ENCODE measurements at places on chromosomes 13 and 19.

GRCh38 chr13:21061029-21061763 is at the start of gene LATS2:
TSS of gene LATS2 (minus strand) at chr13:21061586. CDS start at chr13:21046026, 15,560 bp downstream.
- peak within 1 kb of the TSS; percentile 77 for H3K4me3 ChIP-seq
- DNase-seq, result peak; percentile 42
- no peaks in the 10 kb centered on the region for H3K4me1 ChIP-seq
- no peaks in the 10 kb centered on the region for H3K36me3 ChIP-seq

DNA sequence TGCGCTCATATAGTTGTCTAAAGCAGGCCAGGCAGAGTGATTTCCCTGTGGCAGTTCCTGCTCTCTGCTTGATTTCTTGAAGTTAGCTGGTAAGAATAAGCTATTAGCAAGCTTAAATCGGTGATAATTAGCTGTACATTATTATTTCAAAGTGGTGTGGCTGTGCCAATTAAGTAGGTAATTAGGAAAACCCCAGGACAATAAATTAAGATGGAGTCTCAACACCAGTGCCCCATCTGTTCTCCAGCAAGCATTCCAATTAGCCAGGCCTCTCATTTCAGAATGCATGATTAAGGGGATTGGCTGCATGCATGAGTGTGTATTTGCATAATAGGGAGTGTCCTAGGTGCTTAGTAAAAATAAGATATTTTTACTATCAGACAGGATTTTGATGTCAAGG is 342.3 kb downstream of the GPC5 start:
- no peaks in the 10 kb centered on the region for H3K36me3 ChIP-seq
- H3K27me3 ChIP-seq, result no peaks in the 10 kb centered on the region
- H3K27ac ChIP-seq, result no peak overlapping the region
- no peak for DNase-seq
- H3K4me1 ChIP-seq, result no peaks in the 10 kb centered on the region

DNA sequence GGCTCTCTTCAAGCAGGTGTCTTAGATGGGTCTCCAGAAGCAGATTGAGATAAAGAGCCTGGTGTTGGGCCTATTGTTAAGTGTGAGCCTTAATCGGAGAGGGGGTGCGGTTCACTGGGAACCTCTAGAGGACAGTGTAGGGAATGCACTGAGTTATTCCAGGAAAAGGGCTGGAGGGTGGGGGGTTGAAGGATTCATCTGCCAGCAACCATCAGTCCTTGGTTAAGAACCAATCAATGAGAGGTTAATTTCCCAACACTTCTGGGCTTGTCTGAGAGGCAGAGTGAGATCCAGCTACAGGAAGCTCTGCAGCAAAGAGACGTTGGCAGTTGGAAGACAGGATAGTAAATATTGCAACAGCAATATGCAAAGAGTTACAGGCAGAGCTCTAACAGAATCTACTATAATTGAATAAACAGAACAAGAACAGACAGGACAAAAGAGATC is 28.7 kb downstream of the CYP4F2 start:
- peak; percentile 42 for DNase-seq
- H3K4me1 ChIP-seq, result no peaks in the 10 kb centered on the region
- no peak overlapping the region for H3K4me3 ChIP-seq
- H3K36me3 ChIP-seq, result no peaks in the 10 kb centered on the region

GRCh38 chr13:53250272-53250875 is 221.8 kb downstream of the OLFM4 start:
- H3K4me3 ChIP-seq, result no peak overlapping the region
- no peaks in the 10 kb centered on the region for H3K27me3 ChIP-seq
- DNase-seq, result no peak
- H3K4me1 ChIP-seq, result no peaks in the 10 kb centered on the region
- H3K27ac ChIP-seq, result no peak overlapping the region

DNA sequence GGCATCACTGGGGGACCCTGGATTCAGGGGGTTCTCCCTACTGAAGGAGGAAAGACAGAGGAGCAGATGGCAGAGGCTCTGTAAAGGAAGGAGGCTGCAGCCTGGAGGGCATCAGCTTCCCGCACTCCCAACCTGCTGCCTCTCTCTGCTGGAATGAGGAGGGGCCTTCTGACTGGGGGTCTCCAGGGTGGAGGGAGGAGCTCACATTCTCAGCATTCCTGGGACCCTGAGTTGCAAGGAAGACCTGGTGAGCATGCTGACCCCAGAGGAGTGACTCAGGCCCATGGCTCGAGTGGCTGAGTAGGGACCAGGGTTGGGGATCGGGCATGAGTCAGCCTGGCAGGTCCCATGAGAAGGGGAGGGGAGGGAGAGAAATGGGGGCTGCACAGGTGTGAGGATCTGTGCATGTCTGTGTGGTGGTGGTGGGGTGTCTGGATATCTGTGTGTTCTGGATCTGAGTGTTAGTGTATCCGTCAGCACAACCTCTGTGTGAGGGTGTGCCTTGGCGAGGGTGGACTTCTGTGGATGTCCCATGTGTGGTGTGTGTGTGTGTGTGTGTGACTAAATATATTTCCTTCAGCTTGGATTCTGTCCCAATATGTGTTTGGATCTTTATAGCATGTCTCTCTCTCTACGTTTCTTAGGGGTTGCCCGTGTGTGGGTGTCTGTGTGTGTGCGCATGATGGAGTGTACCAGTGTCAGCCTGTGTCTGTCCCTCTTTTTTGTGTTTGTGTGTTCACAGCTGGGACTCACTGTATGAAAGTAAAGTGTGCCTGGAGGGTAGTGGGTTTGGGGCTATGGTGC is 4.6 kb downstream of the AXL start:
- H3K4me1 ChIP-seq, result peaks cover 14% of the 10 kb centered on the region
- DNase-seq, result no peak
- H3K27ac ChIP-seq, result no peak overlapping the region
- H3K4me3 ChIP-seq, result no peak overlapping the region
- no peaks in the 10 kb centered on the region for H3K27me3 ChIP-seq

DNA sequence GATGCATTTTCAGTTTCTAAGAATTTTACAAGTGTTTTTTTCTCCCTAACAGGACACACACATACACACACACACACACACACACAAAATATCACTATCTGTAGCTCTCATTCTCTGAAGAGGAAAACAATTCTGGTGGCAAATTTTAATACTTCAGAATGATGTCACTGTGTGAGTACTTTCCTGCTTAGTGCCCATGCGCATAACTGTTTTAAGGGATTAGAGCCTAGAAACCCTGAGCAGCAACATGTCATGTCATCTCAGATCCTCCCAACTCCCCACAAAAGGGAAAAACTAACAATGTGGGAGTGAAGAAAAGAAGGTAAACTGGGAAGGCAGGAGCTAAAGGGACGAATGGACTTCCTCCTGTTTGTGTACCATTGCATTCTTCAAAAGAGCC is 401.2 kb downstream of the SPRY2 start:
- no peaks in the 10 kb centered on the region for H3K36me3 ChIP-seq
- H3K27me3 ChIP-seq, result no peaks in the 10 kb centered on the region
- no peak overlapping the region for H3K27ac ChIP-seq
- H3K4me3 ChIP-seq, result no peak overlapping the region

DNA sequence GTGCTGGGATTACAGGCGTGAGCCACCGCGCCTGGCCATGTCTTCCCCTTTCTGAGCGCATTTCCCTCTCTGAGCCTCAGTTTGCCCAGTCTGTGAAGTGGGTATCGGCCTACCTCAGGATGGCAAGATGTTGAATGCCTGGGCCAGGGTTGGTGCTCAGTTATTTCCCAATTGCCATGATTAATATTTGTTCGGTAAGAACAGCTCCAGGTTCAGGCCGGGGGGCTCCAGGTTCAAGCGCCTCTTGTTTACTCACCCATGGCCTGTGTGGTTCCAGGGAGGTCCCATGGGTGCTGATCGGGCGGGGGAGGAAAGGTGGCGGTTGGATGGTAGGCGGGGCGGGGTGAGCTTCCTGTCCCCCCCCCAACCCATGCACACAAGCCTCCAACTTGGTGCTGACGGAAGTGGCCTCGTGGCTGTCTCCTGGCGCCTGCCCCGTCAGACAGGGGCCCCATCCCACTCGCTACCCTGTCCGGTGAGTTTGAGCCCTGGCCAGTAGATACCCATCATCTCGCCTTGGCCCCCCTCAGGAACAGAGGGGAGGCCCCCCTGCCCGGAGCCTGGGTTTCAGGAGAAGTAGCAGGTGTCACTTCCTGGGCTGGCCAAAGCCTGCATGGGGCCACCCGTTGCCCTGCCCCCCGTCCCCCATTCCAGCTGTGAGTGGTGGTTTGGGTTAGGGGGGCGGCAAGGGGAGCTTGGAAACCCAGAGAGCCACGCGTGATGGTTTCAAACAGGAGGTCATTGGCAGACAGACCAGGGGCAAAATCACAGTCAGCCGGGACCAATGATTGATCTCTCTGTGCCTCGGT is at the start of gene FCHO1:
FCHO1 (plus strand) TSS at position 375 of the 809 bp plus-strand sequence. CDS start 3,688 bp downstream, outside the sequence.
- peak within 1 kb of the TSS; percentile 81 for H3K4me3 ChIP-seq
- H3K27ac ChIP-seq, result peak within 1 kb of the TSS; percentile 80
- peaks cover 90% of the 10 kb centered on the region for H3K4me1 ChIP-seq
- H3K36me3 ChIP-seq, result peaks cover 25% of the 10 kb centered on the region
- no peaks in the 10 kb centered on the region for H3K27me3 ChIP-seq

GRCh38 chr19:15441317-15441716 is 8.4 kb downstream of the WIZ start:
- H3K4me3 ChIP-seq, result no peak overlapping the region
- no peaks in the 10 kb centered on the region for H3K27me3 ChIP-seq
- no peak for DNase-seq

GRCh38 chr19:16360738-16361137 is 36.1 kb downstream of the KLF2 start:
- H3K4me3 ChIP-seq, result no peak overlapping the region
- no peak for DNase-seq
- peaks cover 97% of the 10 kb centered on the region for H3K4me1 ChIP-seq
- H3K27me3 ChIP-seq, result no peaks in the 10 kb centered on the region
- H3K36me3 ChIP-seq, result no peaks in the 10 kb centered on the region

GRCh38 chr19:944663-945241 is 18.9 kb downstream of the ARID3A start:
- H3K36me3 ChIP-seq, result peaks cover 9% of the 10 kb centered on the region
- H3K27me3 ChIP-seq, result no peaks in the 10 kb centered on the region
- H3K27ac ChIP-seq, result no peak overlapping the region
- no peaks in the 10 kb centered on the region for H3K4me1 ChIP-seq
- DNase-seq, result no peak

DNA sequence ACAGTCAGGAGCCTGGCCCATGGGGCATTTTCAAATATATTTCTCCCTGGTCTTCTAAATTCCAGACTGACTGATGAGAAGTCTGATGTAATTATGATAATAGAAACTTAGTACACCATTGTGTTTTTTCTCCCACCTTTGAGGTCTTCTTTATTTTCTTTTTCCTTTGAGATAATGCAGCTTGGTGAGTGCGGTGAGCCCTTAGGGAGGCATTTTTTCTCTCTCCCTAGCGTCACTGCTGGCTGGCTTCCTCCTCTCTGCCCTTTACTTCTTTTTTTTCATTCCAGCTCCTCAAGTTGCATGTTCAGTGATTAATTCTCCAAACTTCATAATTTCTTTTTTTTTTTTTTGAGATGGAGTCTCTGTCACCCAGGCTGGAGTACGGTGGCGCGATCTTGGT is 12.8 kb upstream of the CDC42EP5 start:
- no peaks in the 10 kb centered on the region for H3K36me3 ChIP-seq
- no peak overlapping the region for H3K27ac ChIP-seq
- H3K27me3 ChIP-seq, result peaks cover 10% of the 10 kb centered on the region

DNA sequence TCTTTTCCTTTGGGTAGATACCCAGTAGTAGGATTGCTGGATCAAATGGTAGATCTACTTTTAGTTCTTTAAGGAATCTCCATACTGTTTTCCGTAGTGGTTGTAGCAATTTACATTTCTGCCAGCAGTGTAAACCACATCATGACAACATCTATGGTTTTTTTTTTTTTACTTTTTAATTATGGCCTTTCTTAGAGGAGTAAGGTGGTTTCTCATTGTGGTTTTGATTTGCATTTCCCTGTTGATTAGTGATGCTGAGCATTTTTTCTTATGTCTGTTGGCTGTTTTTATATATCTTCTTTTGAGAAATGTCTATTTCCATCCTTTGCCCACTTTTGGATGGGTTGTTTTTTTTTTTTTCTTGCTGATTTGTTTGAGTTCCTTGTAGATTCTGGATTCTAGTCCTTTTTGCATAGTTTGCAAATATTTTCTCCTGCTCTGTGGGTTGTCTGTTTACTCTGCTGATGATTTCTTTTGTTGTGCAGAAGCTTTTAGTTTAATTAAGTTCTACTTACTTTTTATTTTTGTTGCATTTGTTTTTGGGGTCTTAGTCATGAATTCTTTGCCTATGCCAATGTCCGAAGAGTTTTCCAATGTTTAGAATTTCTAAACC is 38.8 kb downstream of the TDRD3 start:
- DNase-seq, result no peak
- no peaks in the 10 kb centered on the region for H3K36me3 ChIP-seq
- H3K27me3 ChIP-seq, result no peaks in the 10 kb centered on the region
- no peaks in the 10 kb centered on the region for H3K4me1 ChIP-seq
- no peak overlapping the region for H3K27ac ChIP-seq
- H3K4me3 ChIP-seq, result no peak overlapping the region

DNA sequence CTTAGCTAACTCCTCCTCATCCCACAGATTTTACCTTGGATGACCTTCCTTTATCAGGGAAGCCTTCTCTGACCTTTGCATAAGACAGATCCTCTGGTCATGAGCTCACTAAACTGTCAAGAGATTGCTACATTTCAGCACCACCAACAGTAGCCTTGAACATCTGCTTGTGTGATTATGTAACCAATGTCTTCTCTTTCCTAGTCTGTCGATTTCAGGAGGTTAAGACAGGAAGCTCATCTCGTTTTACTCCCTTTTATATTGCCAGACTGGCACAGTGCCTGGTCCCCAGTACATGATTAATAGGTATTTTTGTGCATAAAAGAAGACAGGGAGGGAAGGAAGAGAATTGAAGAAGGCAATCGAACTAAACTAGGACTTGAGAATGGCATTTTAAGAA is 1697.7 kb downstream of the EFNB2 start:
- DNase-seq, result no peak
- no peak overlapping the region for H3K4me3 ChIP-seq
- H3K36me3 ChIP-seq, result no peaks in the 10 kb centered on the region
- no peak overlapping the region for H3K27ac ChIP-seq

DNA sequence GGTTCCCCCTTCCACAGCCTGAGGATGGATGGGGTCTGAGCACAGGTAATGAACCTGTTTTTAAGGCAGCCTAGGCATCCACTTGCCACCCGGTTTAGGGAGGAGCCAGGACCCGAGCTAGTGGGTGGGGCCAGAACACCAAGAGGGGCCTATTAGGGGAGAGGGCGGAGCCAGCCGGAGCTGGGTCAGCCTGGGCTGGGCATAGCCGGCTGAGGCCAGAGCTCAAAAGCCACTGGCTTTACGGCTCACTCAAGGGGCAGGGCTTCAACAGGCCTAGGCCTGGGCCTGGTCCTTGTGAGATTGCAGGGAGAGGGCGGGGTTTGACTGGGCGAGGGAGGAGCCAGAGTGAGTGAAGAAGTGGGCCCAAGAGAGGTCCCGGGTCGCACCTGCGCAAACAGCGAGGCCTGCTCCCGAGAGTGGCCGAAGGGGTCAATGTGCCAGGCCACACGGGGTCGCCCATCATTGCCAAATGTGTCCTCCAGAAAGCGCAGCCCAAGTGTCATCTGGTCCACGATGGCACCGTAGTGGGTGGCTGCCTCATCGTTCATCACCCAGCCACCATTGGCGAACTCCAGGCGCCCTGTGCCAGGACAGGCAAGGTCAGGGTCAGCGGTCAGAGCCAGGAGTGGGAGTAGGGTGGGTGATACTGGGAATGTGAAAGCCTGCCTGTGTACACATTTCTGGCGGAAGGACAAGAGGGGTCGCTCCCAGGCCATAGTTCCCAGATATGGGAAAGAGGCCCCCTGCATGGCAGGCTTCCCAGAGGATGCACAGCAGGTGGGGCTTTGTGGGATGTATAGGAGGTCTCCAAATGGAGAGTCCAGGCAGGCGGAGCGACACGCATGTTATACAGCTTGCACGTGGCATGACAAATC is 1.9 kb downstream of the MAN2B1 start:
- peak overlapping the region; percentile 89 for H3K4me3 ChIP-seq
- peak overlapping the region; percentile 82 for H3K27ac ChIP-seq
- H3K36me3 ChIP-seq, result peaks cover 52% of the 10 kb centered on the region
- DNase-seq, result no peak

Data from T-cell (primary cell).